ENCODE measurements at places on chromosomes 2 and 18. TPM values are rescaled to one million over a fixed set of nuclear protein-coding genes. Genes with fewer than 3 reads are reported as not detected.

GRCh38 chr2:17429130-17429529 is 89.1 kb downstream of the RAD51AP2 start:
- DNase-seq = no peak

- no peak for DNase-seq
Observed at GRCh38 chr18:40197711-40198110, 1757.3 kb upstream of the PIK3C3 start.

DNA sequence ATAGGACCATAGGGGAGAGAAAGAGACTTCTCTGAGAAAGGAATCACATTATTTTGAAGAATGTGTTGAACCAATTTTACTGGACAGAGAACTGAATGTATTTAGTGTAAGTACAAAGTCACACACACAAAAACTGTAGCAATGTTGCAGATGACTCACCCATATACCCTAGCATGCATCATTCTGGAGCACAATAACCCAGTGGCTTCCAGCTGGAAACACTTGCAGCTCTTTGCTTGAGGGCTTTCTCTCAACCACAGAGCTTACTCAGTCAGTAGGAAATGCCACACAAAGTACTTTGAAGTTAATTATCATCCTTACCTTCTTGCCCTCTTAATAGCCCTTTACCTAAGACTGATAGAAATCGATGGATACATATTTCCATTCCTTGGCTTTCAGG is 760.0 kb upstream of the FSHR start:
- no peak for DNase-seq

GRCh38 chr2:65708086-65708485 is 275.7 kb upstream of the SPRED2 start:
- DNase-seq = no peak

GRCh38 chr2:177797808-177798207 is 274.8 kb downstream of the PDE11A start:
- DNase-seq = no peak

- no peak for DNase-seq
Observed at GRCh38 chr18:5720132-5720531, 175.2 kb downstream of the TMEM200C start.

DNA sequence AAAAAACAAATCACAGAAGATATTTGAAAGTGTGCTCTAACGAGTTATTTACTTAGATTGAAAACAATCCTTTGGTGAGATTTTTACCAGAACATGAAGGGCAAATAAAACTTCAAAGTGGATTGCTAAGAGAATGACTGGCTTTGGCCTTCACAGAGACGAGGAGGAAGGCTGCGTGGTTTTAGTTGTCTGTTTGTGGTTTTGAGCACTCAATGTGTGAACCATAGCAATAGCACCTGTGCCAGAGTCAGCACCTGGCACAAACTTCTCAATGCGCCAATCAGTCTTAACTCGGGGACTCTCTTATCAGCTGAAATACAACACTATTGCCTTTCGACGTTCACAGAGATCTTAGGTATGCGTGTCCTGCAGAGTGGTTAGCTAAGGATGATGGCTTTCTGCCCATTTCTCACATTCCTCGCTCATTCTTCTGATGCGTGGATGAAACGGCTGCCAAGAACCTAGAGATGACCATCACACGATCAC is 70.0 kb downstream of the MBP start:
- no peak for DNase-seq

DNA sequence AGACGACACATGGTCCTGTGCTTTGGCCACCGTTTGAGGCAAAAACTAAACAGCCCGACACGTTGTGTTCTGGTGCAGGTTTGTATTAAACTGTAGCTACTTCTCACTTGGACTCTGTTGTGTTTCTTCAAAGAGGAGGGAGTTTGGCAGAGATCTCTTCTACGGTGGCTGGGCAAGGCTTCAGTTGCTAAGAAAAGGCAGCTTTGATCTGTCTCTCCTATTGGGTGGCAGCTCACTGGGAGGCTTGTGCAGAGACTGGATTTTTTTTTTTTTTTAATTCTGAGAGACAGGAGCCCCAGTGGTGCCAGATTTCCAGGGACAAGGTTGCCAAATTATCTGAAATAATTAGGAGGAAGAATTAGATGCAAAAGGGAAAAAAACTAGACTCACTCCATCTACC is 20.2 kb upstream of the MAPRE3 start:
- no peak for DNase-seq

GRCh38 chr2:163465440-163465839 is 270.4 kb downstream of the FIGN start:
- no peak for DNase-seq

DNA sequence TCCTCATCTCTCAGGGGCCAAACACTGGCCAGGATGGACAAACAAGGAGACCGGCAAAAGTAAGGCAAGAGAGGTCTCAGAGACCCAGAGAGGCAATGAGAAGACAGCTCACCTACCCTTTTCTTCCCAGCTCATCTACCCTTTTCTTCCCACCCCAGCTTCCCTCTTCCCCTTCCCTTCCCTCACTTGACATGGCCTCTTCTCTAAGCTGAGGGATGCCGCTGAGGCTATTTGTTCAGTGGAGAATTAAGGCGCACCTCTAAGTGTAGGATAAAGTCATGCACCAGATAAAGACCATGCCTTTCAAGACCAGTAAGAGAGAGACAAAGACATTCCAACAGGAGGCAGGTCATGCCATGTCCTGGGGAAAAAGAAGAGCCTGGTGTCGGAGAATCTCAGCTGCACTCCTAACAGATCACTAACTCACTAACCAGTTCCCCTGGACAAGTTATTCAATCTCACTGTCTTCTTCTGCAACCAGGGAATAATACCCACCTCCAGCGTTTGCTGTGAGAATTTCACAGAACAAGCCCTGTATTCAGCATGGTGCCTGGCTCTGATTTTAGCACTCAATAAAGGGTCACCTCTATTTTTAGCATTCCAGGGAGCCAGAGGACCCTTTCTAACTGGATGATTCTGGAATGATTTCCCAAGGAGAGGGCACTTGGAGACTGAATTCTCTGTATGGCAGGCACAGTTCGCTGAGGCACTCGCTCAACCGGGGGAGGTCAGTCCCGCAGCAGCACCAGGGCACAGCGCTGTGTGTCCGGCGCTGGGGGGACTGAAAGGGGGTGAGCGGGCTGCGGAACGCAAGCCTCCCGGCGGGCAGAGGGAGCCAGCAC is 3.0 kb upstream of the FOSL2 start:
- no peak for DNase-seq

DNA sequence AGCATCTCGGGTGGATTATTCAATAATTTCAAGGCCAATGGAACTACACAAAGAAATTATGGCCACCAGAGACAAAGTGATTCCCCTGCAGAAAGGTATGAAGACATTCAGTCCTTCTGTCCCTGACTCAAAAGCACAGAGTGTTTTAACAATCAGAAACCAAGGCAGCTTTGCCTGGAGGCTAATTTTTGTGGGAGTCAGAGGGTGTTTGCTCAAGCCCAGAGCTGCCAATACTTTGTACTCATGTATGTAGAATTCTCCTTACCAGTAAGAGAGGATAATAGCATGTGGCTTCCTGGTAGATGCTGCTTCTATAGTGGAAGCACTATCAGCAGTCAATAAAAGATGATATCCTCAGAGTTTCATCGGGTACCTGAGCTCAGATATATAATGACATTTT is 178.4 kb downstream of the KCNE4 start:
- DNase-seq = no peak

- DNase-seq = no peak
Observed at GRCh38 chr2:191748528-191749180, 70.7 kb downstream of the NABP1 start.

DNA sequence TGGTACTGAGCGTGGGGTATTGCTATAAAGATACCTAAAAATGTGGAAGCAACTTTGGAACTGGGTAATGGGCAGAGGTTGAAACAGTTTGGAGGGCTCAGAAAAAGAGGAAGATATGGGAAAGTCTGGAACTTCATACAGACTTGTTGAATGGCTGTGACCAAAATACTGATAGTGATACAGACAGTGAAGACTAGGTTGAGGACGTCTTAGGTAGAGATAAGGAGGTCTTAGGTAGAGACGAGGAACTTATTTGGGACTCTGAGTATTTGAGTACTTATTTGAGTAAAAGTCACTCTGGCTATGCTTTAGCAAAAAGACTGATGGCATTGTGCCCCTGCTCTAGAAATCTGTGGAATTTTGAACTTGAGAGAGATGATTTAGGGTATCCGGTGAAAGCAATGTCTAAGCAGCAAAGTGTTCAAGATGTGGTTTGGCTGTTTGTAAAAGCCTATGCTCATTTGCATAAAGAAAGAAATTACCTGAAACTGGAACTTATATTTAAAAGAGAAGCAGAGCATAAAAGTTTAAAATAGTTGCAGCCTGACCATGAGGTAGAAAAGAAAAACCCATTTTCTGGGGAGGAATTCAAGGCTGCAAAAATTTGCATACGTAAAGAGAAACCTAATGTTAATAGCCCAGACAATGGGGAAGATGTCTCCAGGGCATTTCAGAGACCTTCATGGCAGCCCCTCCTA is 219.6 kb downstream of the PDE1A start:
- no peak for DNase-seq

DNA sequence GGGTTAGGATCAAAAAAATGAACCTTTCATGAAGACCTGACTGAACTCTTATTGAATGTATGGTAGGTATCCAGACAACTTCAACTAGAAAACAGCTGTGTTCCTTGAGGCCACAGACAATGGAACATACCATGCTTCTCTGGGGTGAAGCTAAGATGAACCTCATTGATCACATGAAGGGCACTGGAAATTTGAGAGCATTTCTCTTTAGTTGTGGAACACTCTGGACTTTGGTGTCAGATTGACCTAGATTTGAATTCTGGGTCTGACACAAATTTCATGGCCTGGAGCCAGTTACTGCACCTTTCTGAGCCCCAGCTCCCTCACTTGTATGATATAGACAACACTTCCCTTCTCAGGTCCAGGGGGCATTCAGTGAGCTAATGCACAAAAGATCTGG is 411.2 kb upstream of the ID2 start:
- no peak for DNase-seq

GRCh38 chr2:210551001-210551400 is 5.4 kb upstream of the CPS1 start:
- DNase-seq = no peak

- no peak for DNase-seq
Observed at GRCh38 chr2:84908948-84909713, 3.7 kb downstream of the TMSB10 start.

GRCh38 chr2:210366675-210367080 is 51.7 kb upstream of the MYL1 start:
- no peak for DNase-seq

GRCh38 chr18:12388442-12388841 is 11.4 kb upstream of the AFG3L2 start:
- DNase-seq = no peak

- DNase-seq = no peak
Observed at GRCh38 chr18:56884511-56884910, 233.4 kb downstream of the WDR7 start.

GRCh38 chr2:232941400-232941799 is 71.3 kb downstream of the SNORC start:
- DNase-seq = no peak

DNA sequence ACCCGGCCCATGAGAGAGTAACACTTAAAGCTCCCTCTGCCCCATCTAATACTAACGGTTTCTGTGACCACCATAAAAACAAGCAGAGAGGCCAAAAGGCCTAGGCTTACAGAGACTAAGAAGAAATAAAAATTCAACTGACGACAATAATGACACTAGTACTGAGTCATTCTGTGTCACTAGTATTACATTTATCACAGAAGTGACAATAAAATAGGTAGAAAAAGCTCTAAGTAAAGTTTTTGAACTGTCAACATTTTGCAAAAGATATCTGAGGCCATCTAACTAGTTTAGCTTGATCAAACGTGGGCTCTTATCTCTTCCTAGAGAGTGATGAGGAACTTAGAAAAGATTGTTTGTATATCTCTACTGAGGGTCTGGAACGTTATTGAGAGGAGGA is 35.6 kb downstream of the AP1S3 start:
- no peak for DNase-seq

DNA sequence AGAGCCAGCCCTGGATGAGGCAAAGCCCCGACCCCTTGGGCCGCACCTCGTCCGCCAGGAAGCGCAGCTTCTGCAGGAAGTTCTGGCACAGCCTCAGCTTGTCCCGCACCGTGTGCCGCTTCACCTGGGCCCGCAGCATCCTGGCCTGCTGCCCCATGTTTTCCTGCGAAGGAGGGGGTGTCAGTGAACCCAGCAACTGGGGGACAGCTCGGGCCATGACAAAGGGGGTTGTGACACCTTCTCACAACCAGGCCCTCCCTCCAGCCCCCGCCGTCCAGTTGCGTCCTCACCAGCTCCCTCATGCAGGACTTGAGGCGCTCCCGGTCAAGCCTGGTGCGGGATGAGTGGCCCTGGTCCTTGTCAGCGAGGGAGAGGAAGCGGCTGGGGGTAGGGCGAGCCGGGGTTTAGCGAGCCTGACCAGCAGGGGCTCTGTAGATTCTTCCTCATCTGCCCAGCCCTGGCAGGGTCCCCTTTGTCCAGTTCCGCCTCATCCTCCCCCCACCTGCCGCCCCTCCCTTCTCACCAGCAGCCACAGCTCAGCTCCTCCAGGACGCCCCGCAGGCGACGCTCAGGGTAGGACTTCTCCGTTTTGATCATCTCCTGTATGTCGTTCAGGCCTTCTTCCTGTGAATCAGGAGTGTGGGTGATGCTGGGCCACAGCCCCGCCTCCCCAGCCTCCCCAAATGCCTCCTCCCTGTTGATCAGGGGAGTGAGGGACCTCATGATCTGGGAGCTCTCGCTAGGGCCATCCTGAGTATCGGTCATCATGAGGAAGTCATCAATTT is 606 bp downstream of the OTOF start:
- DNase-seq = no peak

- DNase-seq = peak; percentile 34
Observed at GRCh38 chr2:40554665-40555294, 102.9 kb upstream of the SLC8A1 start.

DNA sequence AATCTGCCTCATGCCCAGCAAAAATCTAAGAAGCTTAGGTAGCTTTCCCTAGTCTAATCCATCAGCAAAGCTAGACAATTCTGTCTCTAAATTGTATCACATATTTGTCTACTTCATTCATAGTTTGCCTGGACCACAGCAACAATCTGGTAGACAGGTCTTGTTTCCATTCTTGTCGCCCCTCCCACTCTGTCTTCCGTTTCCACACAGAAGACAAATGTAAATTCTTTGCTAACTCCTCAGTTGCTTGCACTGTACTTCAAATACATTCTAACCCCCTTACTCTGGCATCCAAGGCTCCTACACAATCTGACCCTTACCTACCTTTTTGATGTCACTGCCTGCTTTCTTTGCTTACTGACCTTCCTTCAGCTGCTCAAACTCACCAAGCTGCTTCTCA is 40.1 kb downstream of the THUMPD2 start:
- no peak for DNase-seq

Gene ITGA4
- 11.7 TPM for total RNA-seq

Gene CRYBA2
- not detected for total RNA-seq

Gene CHRNG
- total RNA-seq = not detected

Gene MOGAT1
- total RNA-seq = not detected

Gene TUBA4B
- total RNA-seq = not detected

Gene SCYGR6
- total RNA-seq = not detected

Gene CRYGD
- not detected for total RNA-seq

Gene AGXT
- total RNA-seq = not detected

Gene SH3BP4
- 28.5 TPM for total RNA-seq

Measured in breast epithelium (tissue), 4 donors.